AG04449 (cell line): ENCODE measurements at places on chromosomes 3 and 15.

GRCh38 chr3:197801891-197802778 lies 11.1 kb downstream of the LRCH3 start:
- DNase-seq = no peak

DNA sequence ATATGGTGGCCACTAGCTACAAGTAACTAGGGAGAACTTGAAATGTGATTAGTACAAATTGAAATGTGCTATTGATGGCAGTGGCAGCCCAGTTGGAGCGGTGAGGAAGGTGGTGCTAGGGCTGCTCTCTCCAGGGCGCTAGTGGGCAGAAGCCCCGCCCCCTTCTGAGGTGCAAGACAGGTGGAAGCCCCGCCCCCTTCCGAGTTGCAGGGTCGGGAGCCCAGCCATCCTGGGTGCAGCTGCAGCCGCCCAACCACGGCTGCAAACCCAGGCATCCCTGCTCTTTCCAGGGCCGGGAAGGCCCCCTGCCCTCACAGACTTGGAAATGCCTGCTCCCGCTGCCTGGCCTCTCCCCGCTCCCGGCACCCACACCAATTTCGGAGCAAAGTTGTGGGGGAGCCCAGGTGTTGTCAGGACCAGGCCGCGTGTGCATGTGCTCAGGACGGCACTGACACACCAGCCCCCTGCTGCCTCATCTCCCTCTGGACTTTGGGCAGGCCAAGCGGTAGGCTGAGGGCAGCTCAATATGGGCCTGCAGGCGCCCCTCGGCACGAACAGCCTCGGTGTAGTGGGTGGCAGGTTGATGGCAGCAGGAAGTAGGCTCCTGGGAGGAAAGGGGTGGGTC lies 10.0 kb downstream of the ATR start:
- no peak for DNase-seq

- DNase-seq = no peak
Observed at GRCh38 chr3:157406394-157406793, 30.3 kb upstream of the PTX3 start.

DNA sequence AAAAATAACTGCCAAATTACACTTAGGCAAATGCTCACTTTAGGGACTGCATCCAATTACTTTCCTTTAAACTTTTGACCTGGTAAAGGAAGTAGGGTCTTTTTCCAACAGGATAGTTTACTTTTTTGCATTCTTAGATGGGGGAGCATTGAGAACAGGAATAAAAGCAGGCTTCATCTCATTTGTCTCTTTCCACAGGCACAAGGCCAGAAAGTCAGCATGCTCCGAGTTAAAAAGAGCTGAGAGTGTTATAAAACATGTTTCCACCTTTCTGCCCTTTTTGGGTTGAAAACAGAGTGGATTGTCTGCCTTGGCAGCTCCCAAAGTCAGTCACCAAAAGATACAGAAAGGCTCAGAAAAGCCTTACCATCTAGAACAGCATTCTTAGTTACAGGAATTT lies 404.9 kb upstream of the ALCAM start:
- DNase-seq = no peak

DNA sequence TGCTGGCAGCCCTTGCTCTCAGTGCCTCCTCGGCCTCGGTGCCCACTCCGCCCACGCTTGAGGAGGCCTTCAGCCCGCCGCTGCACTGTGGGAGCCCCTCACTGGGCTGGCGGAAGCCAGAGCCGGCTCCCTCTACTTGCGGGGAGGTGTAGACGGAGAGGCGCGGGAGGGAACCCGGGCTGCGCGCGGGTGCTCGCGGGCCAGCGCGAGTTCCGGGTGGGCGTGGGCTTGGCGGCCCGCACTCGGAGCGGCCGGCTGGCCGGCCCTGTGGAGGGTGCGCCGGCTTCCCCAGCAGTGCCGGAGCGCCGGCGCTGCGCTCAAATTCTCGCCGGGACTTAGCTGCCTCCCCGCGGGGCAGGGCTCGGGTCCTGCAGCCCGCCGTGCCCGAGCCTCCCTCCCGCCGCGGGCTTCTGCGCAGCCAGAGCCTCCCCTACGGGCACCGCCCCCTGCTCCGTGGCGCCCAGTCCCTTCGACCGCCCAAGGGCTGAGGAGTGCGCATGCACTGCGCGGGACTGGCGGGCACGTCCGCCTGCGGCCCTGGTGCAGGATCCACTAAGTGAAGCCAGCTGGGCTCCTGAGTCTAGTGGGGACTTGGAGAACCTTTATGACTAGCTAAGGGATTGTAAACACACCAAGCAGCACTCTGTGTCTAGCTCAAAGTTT lies 231.5 kb downstream of the EFHB start:
- DNase-seq = no peak

GRCh38 chr3:15579051-15579450 lies 22.3 kb downstream of the HACL1 start:
- no peak for DNase-seq

- DNase-seq = no peak
Observed at GRCh38 chr15:79257454-79257853, 25.1 kb upstream of the ANKRD34C start.

- DNase-seq = no peak
Observed at GRCh38 chr3:188031121-188031520, 122.8 kb upstream of the LPP start.

GRCh38 chr15:99239545-99240198 lies 9.7 kb downstream of the TTC23 start:
- no peak for DNase-seq

DNA sequence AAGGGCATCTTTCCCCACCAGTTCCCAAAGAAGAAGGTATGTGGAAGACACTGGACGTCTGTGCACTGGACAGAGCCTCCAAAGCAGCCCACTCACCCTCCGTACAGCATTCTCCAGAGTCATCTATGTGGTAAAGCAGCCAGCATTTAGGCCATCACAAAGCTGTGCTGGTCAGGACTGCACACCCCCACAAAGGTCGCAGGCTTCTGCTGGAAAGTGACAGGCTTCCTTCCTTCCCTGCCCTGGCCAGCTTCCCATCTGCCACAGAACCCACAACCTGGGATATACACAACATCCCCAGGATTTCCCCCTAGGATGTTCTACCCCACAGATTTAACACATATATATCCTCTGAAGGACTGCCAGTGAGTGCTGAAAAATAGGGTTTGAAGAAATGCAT lies 64.6 kb upstream of the GALNT15 start:
- no peak for DNase-seq

DNA sequence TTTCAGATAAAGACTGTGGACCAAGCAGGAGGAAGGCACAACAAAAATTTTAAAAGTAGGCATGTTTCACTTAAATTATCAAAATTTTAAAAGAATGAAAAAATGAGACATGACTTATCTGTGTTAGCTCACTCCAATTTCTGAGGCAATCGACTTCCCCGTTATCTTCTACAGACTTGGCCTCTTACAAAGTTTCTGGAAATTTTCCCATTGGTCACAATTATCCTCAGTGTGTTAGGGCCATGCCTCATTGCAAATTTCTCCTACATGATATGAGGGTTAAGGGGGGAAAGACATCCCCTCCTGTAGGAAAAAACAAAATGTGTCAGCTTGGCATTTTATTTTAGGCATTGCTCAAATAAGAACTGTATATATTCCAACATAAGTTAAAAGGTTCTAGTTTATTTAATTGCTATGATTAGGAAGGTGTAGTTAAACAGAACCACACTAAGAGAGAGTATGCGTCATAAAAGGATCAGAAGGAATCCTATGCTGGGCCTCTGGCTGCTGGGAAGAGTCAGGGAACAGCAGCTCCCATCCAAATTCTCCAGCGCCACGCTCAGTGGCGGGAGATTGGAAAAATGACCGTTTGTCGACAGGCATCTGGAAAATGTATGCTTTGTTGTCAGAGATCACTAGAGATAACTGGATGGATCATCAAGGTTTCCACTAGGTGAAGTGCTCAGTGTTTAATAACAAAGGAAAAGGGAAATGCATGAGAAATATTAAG lies 463.6 kb upstream of the NR2F2 start:
- no peak for DNase-seq

DNA sequence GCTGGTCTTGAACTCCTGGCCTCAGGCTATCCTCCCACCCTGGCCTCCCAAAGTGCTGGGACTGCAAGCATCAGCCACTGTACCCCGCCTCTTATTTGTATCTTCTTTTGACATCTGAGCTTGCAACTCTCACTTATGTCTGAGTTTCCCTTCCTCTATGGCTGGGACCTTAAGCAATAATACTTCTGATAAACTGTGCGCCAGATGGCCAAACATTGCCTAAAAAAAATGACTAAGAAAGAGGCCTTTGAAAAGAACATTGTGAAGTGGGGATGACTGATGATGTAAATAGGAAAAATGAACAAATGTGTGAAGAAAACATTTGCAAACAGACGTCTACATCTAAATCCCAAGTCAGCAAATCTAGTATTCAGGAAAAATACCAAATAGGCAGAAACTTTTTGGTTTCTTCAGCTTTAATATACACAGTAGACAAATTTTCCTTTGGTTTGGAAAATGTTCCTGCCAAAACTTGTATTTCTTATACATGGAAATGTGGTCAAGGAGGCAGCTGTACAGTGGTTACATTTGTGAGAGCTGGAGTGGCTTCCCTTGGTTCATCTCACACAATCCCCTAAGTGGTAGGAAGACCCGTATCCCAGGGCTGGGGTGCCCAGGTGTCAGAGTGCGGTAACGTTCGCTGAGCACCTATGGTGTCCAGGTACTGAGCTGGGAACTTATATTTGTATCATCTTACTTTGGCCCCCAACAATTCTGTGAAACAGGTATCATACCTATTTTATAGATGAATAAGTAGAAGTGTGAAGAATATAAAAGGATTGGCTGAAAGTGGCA lies 11.6 kb upstream of the TFRC start:
- DNase-seq = no peak

DNA sequence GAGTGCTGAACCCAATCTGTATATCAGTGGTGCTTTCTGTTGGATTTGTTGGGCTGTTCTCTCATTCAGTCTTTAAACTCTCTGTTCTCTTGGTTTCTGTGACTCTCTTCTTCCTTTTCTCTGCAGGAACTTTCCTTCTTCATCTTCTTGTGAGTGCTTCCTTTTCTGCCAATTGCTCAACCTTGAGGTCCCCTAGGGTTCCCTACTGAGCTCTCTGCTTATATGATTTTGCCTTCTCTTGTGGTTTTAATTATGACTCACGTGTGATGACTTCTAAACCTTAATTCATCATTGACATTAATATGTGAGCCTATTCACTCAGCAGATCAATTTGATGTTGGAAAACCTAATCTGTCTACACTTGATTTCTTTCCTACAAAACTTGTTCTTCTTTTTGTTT lies 39.4 kb downstream of the MOBP start:
- no peak for DNase-seq

DNA sequence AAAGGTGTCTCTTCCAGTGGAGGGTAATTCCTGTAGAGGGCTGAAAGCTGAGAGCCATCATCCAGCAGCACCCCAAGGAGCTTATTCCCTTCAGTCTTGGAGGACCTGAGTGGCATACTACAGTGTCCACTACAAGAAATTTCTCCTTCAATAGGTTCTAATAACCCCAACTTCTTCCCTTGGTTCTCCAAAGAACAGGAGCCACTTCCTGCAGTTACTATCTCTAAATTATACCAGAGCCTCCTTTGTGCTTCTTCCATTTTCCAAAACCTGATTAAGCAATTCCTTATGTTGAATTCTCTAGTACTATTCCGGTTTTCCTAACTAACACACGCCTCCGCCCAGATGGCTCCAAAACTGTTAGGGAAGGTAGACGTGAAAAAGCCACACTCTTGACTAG lies 50.4 kb downstream of the DCLK3 start:
- DNase-seq = no peak

GRCh38 chr3:155972885-155973584 lies 102.6 kb downstream of the GMPS start:
- no peak for DNase-seq

DNA sequence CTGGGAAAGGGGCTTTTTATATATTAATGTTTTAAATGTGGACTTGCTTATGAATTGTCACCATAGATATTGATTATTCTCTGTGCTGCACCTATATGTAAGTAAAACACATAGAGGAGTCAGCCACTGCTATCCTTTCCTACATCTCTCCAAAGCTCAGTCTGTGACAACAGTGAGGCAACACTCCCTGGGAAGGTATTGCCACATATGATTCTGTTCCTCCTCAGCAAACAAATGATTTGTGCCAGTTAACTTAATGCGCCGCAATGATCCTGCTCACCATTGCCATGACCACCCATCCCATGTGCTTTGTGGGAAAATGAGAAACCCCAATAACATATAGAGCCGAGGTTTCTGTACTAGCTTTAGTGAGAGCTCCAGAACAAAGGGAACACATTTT lies 75.1 kb upstream of the FBN1 start:
- DNase-seq = no peak

GRCh38 chr3:140148824-140149390 lies 213.9 kb downstream of the CLSTN2 start:
- no peak for DNase-seq

DNA sequence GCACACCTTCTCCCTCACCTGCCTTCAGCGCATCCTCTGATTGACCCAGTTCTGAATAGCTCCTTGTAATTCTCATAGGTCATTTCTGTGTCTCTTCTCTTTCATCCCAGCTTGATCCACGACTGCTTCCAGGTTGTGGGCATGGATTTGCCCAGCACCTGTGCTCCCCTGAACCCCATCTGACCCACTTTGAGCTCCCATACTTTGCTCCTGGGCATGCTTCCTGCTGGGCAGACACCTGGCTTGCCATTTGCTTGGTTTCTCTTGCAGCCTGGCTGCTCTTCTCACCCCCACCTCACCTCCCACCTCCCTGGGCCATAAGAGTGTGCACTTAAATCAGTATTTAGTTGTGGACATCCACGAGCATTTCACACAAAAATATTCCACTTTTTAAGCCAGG lies 635.5 kb downstream of the TBL1XR1 start:
- no peak for DNase-seq

DNA sequence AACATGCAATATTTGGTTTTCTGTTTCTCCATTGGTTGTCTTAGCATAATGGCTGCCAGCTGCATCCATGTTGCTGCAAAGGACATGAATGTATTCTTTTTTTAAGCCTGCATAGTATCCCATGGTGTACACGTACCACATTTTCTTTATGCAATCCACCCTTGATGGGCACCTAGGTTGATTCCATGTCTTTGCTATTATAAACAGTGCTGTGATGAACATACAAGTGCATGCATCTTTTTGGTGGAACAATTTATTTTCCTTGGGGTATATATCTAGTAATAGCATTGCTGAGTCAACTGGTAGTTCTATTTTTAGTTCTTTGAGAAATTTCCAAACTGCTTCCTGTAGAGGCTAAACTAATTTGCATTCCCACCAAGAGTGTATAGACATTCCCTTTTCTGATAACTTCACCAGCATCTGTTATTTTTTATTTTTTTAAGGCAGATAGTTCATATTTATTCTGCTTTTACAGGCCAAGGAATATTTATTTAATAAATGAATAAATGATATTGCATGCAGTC lies 62.4 kb upstream of the NPHP3 start:
- no peak for DNase-seq
